NCI-H1092 (cell line): ENCODE measurements at places on chromosomes 2 and 18.

DNA sequence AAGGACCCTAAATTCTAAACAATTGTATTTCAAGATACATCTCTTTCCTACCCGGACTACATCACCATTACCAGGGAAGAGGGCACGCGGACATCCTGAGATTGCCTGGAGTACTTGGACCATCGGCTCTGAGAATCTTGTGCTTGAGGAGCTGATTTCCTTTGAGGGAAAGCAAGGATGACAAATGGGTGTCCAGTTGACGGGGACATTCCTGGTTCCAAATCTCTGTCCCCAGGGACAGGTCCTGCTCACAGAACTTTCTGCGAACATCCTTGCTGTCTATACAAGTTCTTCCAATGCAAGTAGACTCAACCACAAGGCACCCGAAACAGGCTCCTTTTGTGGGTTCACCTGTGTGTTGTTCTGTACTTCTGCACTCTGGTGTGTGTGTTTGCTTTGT is 289.5 kb upstream of the MYT1L start:
- no peak for DNase-seq

GRCh38 chr2:129499747-129500146 is 479.7 kb upstream of the RAB6C start:
- no peak for DNase-seq

GRCh38 chr2:104871649-104871971 is 17.7 kb downstream of the POU3F3 start:
- DNase-seq, result no peak

DNA sequence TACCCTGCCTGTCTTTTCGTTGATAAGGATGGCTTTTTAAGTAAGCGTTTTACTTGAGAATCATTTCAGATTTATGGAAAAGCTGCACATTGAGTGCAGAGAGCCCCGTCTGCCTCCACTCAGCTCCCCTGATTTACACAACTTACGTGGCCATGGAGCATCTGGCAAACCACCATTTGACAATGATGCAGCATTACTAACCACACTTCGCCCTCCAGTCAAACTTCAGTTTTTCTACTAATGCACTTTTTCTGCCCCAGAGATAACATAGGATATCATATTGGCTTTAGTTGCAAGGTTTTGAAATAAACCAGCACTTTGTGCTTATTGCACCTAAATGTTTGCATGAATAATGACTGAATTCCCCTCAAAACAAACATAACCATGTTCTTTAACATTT is 165.1 kb upstream of the TPO start:
- DNase-seq, result no peak

GRCh38 chr18:58205443-58206160 is 161.6 kb downstream of the NEDD4L start:
- no peak for DNase-seq

DNA sequence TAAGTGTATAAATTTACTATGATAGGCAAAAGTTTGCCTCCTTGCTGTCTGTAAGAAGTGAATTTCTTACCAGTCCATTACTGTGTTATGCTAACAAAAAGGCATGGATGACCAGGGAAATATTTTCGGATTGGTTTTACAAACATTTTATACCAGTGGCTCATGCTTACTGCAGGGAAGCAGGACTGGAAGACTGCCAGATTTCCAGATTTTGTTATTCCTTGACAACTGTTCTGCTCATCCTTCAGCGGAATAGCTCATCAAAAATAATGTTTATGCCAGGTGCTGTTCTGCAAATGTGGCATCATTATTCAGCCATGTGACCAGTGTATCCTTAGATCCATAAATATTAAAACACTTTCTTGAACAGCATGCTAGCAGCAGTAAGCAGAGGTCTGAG is 40.4 kb upstream of the NETO1 start:
- no peak for DNase-seq

GRCh38 chr2:178238154-178238521 is 43.8 kb downstream of the OSBPL6 start:
- DNase-seq, result no peak

DNA sequence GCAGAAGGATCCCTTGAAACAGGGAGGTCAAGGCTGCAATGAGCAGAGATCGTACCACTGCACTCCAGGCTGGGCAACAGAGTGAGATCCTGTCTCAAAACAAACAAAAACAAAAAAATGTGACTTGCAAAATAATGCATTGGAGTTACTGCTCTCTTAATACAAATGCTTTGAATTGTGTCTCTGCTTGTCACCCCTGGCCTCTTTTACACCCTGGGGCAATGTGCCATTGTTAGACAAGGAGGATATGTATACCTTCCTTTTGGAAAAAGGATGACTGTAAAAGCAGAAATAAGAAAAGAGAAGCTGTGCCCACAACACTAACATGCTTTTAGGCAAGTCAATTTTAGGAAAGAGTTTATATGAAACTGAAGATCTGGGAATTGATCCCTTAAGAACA is 20.8 kb upstream of the C2orf74 start:
- no peak for DNase-seq

DNA sequence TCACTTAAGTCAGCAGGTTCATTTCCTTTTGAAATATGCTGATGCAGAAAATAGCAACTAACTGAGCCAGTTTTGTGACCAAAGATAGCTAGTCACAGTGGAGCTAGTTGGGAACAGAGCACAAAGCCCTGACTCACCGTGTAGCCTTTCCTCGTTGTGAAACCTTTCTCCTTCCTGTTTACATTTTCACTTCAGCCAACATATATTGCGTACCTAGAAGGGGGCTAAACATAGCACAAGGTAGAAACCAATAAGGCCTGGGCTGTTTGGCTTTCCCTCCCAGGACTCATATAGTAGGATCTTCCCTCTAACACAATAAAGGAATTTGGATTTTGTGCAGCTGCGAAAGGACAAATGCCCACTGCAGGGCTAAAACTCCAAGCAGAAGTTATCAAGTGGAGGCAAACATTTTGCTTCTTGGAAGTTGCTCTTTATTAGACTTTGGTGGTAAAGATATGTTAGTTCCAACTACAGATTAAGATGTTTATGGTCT is 24.5 kb upstream of the LPIN2 start:
- DNase-seq, result no peak

DNA sequence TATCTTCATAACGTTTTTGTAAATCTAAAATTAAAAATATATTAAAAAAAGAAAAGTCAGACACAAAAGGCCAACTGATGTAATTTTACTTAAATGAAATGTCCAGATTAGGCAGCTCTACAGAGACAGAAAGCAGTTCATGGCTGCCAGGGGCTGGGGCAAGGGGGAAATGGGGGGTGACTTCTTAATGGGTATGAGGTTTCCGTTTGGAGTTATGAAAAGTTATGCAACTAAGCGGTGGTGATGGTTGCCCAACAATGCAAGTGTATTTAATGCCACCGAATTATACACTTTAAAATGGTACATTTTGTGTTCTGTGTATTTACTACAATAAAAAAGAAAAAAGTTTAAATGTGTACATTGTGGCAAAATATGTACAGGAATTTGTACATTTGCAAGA is 70.2 kb upstream of the TEX51 start:
- no peak for DNase-seq
